ENCODE measurements at places on chromosomes 11 and 22.

DNA sequence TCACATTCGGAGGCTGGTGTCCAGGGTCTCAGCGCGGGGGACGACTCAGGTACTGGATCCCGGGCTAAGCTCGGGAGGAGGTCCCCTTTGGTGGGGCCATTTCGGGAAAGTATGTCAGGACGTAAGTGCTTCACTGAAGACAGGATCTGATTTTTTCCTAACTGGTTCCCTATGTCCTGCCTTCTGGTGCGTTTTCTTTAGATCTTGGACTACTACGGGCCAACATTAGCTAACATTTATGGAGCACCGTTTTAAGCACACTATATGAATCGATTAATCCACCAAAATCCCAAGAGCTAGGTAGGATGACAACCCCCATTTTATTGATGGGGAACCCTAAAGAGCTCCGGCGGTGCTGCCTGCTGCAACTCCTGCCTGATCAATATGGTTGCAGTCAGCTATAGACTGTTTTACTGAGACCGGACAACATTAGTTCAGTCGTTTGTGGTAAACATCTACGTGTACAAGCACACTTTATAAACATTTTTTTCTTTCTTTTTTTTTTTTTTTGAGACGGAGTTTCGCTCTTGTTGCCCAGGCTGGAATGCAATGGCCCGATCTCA lies 17.0 kb upstream of the WDR74 start:
- ATAC-seq: no peak

GRCh38 chr11:86726118-86726753 lies 53.8 kb upstream of the ME3 start:
- peak; percentile 67 for ATAC-seq

- no peak for ATAC-seq
These were observed 2.8 kb downstream of the C11orf71 start for GRCh38 chr11:114397349-114397982.

GRCh38 chr11:118341261-118341660 lies 1.2 kb downstream of the CD3D start:
- no peak for ATAC-seq

DNA sequence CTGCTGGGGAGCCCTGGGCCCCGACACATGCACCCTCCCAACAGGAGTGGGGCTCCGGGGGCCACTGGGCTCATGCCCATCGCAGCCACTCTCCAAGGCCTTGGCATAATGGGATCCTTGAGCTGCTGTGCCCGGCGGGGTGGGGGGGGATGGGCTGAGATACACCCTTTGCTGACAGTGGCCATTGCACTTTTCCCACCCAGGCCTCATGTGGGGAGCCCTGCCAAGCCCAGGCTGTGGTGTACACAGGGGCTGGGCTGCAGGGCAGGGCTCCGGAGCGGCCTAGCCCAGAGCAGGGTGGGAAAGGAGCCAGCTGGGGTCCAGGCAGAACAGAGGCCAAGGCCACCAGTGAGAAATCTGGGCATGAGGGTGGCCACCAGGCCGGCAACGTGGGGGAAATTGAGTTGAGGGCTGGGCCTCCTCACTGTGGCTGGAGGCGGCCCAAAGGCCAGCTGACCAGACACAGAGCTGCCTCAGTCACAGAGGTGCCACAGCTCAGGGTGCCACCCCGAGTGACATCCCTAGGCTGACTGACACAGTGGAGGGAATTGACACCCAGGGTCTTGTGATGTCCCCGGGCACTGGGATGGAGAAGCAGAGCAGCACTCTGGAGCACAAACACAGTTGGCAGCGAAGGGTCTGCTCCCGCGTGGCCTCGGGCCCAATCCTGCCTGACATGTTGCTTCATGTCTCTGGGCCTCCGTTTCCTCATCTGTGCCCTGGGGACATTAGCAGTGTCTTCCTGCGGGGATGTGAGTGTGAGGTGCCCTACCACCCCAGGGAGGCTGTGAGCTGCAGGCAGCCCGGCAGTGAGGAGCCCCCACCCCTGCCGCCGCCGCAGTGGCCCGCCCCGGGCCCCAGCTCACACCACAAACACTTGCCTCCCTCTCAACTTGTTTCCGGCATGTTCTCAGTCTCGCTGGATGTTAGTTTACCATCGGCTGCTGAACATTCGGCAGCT lies 30.4 kb downstream of the RTN4R start:
- ATAC-seq: peak; percentile 20

DNA sequence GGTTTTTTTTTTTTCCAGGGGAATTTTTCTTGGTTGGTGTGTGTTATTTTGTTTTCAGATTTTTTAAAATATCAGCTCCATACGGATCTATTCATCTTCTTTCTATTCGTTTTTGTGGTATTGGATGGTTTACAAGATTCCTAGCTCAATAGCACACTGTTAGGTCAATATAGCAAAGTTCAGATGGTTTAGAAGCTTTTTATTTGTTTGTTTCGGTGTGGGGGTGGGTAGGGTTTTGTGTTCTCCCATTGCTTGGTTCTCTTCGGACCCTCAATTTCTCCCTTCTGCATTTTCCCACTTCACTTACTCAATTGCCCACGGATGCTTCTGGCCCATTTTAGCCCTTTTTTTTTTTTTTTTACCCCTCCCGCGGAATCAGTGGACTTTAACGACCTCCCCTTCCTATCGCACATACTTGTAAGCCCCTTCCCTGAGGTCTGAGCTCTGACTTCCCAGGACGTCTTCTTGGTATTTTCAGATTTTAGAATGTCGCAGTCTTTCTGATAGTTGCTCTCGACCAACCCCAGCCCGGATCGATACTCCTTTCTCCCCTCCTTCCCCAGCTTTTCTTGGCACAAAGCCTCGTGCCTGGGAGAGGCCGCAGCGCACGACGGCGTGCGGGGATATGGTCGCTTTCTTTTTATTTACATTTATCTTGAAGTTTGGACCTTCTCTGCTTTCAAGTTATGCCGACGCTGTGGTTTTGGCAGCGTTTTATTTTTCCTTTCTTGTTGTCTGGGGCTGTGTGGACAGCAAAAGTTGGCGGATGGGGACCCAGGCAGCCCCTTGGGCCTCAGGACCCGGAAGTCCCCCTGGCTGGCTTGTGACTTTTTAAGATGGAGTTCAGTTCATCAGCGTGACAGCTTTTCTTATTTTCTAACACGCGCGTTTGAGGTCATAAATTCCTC lies 4.4 kb upstream of the SPDYC start:
- ATAC-seq: no peak

DNA sequence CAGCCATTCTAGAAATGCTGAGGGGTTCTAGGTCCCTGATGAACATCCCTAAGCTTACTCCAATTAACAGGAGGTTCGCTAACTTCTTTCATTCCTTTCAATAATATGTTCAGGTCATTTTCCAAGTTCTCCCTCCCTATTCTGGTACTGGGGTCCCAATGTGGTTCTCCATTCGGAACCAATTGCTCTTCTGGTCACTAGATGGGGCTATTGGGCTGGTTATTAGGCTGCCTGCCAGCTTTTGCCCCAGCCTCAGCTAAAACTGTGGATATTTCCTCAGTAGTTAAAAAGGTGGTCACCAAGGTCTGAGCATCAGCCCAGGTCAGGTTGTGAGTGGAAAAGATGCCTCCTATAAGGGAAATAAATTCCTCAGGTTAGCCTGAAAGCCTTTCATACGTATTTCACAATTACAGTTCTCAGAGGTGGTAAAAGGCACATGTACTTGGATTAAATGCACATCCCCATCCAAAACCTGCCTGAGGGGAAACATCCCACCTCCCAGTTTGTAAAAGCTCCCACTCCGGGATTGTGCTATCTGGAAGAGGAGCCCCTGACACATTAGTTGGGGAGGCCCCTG lies 161.1 kb upstream of the CCDC179 start:
- no peak for ATAC-seq

DNA sequence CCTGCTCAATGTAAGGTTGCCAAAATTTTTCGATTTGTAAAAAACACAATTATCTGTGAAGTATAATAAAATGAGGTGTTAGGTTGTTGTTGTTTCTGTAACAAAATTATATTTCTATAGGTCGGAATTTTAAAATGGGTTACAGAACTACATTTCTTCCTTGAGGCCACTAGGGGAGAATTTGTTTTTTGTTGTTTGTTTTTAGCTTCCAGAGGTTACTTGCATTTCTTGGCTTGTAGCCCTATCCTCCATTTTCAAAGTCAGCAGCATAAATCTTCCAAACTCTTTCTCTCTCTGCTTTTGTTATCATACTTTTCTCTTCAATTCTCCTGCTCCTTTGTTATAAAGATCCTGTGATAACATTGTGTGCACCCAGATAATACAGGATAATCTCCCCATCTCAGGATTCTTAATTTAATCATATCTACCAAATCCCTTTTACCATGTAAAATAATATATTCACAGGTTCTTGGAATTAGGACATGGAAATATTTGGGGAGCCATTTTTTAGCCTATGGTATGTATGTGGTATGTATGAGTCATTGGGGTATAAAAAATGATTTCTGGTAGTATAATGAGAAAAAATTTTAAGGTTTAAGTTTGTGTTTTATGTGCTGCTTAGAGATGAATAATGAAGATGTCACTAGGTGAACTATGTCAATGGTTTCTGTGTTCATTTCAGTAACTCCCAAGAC lies 9.4 kb upstream of the PATL1 start:
- peak; percentile 46 for ATAC-seq

DNA sequence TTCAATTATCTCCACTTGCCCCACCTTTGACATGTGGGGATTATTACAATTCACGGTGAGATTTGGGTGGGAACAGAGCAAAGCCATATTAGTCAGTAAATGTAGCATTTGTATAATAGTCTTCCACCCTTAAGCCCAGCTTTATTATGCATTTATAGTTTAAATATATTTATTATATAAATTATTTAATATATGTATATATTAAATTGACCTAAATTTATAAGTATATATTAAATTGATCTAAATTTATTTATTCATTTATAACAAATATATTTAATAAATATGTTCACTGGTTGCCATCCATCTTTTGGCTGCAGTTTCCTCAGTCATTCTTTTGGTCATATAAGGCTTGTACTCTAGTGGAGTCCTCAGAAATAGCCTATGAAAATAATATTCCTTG lies 23.6 kb upstream of the CHORDC1 start:
- no peak for ATAC-seq

- ATAC-seq: no peak
These were observed 798 bp downstream of the BCR start for GRCh38 chr22:23180893-23181720.

DNA sequence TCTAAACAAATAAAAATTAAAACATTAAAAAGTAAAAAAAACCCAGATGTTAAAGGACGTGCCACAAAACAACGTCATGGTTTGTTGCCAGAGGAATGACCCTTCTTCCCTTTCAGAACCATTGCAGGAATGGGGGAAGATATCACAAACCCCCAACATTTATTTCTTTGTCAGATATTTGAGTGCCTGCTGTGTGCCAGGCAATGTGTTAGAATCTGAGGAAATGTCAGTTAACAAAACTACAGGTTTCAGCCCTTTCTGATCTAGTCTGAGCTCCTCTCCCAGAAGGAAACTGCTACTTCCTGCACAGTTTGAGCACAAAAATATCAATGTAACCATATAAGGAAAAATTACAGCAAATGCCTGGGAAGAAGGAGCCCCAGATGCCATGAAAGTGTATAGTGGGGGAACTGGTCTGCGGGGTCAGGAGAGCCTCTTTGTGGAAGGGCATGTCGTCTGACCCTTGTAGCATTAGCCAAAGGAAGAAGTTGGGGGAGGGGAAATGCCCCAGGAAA lies 7.1 kb upstream of the NHERF4 start:
- ATAC-seq: no peak

GRCh38 chr11:69452206-69452987 lies 29.1 kb upstream of the LINC01488 start:
- no peak for ATAC-seq

- peak; percentile 37 for ATAC-seq
These were observed 2.2 kb upstream of the OR52H1 start for GRCh38 chr11:5550440-5551095.

Measured in activated T-helper 17 cell treated with anti-CD3 and anti-CD28 coated beads, Interleukin-2, amount 50 U/mL, for 72 hours (primary cell).